Urinary bladder (tissue), 4 donors: ENCODE measurements at places on chromosomes 4 and X. TPM values are rescaled to one million over a fixed set of nuclear protein-coding genes. Genes with fewer than 3 reads are reported as not detected.

The FHDC1 gene
- total RNA-seq: 7.1 TPM

The CYTL1 gene
- 24.2 TPM for total RNA-seq

The RBMXL3 gene
- not detected for total RNA-seq

The USP26 gene
- not detected for total RNA-seq

The PDLIM3 gene
- total RNA-seq: 456 TPM

The ANKRD50 gene
- total RNA-seq: 149 TPM

The CT45A10 gene
- not detected for total RNA-seq

The CCNB3 gene
- 0.21 TPM for total RNA-seq

The GABRA4 gene
- total RNA-seq: 0.11 TPM

The NOX1 gene
- total RNA-seq: 1.3 TPM

The VSIG1 gene
- total RNA-seq: 0.37 TPM

The ZFYVE28 gene
- total RNA-seq: 6.3 TPM

The NALF2 gene
- total RNA-seq: 0.16 TPM

The TEX11 gene
- total RNA-seq: not detected

The STPG2 gene
- 1.0 TPM for total RNA-seq

The MAGEB10 gene
- not detected for total RNA-seq

The KCTD8 gene
- total RNA-seq: 0.26 TPM

The MTNR1A gene
- total RNA-seq: 1.9 TPM

The ZNF182 gene
- total RNA-seq: 11.3 TPM

The CPZ gene
- total RNA-seq: 86.5 TPM

The RNF212 gene
- 4.0 TPM for total RNA-seq

The UCHL1 gene
- total RNA-seq: 37.2 TPM

The RAP1GDS1 gene
- 61.6 TPM for total RNA-seq

The TMPRSS11B gene
- not detected for total RNA-seq

The SYP gene
- 4.7 TPM for total RNA-seq

The GAGE1 gene
- total RNA-seq: not detected

The LINC00632 gene
- 173 TPM for total RNA-seq

The FGFBP2 gene
- total RNA-seq: 0.74 TPM

The SCFD2 gene
- total RNA-seq: 23.8 TPM

The NUDT10 gene
- total RNA-seq: 5.6 TPM

The OPRPN gene
- total RNA-seq: not detected
